ENCODE measurements at places on chromosomes 7 and 10. TPM values are rescaled to one million over a fixed set of nuclear protein-coding genes. Genes with fewer than 3 reads are reported as not detected.

Gene HOXA11
- total RNA-seq = under 0.01 TPM

Gene DKK1
- total RNA-seq = 71.0 TPM

Gene CYP3A7
- total RNA-seq = 0.33 TPM

Gene PLXNA4
- total RNA-seq = 3.6 TPM

All from smooth muscle cell of trachea (primary cell).